ENCODE measurements at places on chromosomes 6 and 20.

DNA sequence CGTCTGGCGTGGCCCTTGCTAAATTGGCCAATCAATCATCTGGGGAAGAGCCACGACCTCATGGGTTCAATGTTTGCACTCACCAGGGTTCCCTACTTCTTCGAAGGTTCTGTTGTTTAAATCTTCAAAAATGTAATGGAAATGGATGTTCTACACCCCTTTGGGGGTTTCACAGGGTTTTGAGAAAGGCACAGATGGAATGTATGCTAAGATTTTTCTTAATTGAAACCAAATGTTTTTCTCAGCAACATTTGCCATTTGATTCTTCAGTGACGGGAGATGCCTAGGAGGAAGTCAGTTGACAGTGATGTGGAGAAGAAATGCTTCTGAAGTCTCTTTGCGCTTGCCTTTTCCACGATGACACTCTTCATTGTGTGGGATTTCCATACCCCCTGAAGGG is 312.3 kb downstream of the ESR1 start:
- DNase-seq = no peak

DNA sequence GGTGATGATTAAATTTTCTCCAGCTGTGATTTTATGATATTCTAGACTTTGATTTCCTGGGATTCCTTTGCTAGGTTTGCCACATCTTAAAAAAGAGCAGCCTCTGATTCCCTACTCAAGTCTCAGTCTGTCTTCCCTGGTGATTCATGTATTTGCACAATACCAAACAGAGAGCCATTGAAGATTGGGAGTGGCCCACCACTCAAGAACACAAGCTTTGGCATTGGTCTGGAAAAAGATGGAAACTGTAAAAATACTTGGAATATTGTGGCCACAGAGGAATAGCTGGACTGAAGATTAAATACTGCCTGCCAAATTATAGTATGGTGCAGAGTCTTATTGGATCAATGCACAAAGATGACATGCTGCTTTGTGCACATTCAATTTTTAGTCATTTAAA is 32.9 kb downstream of the PTCHD4 start:
- no peak for DNase-seq

- peak; percentile 41 for DNase-seq
Measured at GRCh38 chr20:13098720-13099355, 90.1 kb downstream of the SPTLC3 start.

- no peak for DNase-seq
Measured at GRCh38 chr20:17579369-17580039, 9.6 kb downstream of the DSTN start.

DNA sequence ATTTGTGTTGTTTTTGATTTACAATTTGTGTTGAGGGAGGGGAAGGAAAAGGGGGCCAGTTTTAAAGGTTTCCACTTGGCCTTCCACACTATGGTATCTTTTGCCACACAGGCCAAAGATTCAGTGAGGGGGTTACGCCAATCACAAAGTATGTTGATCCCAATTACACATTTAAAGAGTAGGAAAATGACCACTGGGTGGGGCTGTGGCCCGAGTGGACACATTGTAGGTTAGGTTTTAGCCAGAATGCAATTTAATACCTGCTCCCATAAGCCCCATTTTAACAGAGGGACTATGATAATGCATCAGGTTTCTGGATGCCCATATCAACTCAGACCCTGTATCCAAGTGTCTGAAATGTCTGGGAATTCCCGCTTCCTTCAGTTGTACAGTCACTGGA is 15.6 kb downstream of the VGLL2 start:
- no peak for DNase-seq

- DNase-seq = peak; percentile 35
Measured at GRCh38 chr6:93468291-93468690, 48.9 kb upstream of the EPHA7 start.

GRCh38 chr6:53394704-53395103 is 46.0 kb upstream of the ELOVL5 start:
- DNase-seq = no peak

DNA sequence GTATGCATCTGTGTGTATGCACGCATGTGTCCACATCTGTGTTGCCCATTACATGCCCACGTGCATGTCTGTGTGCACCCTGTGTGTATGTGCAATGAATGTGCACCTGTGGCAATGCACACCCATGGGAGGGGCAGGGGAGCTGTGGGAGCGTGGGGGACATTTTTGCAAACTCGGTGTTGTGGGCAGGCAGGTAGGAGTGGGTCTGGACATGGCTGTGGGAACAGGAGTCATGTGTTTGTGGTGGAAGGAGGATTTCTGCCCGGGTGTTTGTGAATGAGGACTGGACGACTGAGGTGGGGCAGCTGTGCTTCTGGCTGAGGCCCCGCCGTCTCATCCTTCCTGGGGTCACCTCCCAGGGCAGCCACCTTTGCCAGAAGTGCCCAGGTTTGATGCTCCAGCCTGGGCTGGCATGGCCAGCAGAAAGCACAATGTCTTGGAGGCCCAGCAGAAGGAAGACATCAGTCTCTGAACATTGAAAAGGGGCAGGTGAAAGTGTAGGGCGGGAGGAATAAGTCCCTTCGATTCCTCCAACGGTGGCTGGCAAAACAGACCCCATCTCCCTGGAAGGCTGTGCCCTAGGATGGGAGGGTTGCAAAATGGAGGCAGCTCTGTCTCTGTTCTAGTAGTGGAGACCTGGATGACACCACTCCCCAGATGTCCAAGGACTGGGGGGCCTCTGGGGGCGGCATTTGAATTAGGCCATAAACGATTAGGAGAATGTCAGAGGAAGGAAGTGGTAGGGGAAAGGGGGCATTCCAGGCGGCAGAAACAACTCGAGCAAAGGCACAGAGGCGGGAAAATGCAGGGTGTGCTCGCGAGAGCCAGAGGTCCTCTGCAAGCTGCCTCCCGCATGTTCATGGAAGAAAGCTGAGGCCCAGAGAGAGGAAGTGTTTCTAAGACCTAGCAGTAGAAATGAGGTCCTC is 19.1 kb upstream of the ARMC12 start:
- peak; percentile 22 for DNase-seq

GRCh38 chr20:51934301-51935002 is 132.1 kb upstream of the SALL4 start:
- DNase-seq = no peak

DNA sequence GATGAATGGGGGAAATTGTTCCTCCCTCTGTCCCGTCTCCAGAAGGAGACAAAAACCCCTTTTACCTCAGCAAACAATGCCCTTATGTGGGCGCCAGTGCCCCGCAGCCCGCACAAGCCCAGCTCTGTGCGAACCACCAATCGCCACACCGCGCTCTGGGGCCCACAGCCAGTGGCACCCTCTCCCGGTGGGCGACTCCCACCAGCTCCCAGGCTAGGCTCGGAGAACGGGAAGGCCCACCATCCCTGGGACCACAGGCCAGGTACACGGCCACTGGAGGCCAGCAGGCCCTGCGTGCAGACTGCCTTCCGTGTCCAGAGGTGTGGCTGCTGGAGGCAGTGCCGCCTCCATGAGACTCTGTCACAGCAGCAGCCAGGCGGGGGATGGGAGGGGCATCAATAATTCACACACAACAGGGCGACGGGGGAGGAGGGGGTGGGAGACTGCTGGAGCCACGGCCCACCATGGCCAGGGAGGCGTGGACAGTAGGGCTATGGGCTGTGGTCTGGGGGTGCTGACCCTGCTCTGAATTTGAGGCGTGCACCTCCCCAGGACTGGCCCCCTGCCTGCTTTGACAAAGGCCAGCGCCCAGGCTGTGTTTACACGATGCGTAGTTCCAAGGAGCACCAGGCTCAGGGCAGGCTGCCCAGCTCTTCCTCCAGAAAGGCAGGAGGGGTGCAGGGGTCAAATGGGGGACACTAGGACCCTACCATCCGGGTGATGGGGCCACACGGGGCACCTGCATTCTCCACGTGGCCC is 105.7 kb downstream of the ASXL1 start:
- DNase-seq = no peak

GRCh38 chr6:35312807-35313206 is 15.2 kb downstream of the DEF6 start:
- no peak for DNase-seq

DNA sequence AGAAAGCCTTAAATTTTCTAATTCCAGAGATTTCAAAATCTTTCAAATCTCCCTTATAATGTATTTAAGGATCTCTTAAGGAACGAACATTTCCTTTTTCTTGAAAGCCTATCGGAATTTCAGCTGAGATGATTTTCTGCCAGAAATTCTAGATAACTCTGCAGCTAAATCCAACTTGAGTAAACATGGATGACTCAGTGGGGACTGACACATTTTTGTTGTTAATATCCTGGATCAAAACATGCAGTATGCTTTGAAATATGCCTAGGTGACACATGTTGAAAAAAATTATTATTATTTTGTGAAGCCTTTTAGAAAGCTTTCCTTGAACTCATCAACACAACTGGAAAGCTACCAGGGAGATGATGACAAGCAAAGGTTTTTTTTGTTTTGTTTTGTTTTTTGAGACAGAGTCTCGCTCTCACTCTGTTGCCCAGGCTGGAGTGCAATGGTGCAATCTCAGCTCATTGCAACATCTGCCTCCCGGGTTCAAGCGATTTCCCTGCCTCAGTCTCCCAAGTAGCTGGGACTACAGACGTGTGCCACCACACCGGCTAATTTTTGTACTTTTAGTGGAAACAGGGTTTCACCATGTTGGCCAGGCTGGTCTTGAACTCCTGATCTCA is 140.1 kb upstream of the SNX9 start:
- no peak for DNase-seq

DNA sequence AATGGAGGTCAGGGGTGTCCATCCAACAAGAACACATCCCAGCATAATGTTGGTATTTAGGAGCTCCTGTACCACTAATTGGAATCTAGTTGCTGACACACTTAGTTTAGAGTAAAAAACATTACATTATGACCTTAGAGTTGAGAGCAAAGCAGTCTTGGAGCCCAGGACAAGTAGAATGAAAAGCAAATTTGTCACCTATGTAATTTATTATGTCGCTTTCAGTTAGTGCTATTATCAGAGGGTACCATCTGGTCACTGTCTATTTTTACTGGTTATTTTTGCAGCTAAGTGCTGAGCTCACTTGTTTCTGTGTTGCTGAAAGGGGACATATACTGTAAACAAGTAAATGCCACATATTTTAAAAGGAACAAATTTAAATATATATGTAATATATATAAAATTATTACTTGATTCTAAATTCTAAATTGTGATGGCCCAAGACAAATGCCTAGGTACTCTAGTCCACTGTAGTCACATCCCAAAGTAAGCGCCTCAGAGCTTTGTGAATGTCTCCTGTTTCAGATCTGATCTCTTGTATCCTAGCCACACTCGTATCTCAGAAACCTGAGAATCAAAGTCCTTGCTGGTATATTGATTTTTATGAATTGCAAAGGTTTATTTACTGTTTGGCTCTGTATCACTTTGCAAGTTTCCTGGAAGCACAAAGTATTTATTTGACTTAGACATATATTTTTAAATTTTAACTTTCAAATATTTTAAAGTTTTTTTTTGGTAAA is 148.6 kb upstream of the MAN1A1 start:
- DNase-seq = no peak

DNA sequence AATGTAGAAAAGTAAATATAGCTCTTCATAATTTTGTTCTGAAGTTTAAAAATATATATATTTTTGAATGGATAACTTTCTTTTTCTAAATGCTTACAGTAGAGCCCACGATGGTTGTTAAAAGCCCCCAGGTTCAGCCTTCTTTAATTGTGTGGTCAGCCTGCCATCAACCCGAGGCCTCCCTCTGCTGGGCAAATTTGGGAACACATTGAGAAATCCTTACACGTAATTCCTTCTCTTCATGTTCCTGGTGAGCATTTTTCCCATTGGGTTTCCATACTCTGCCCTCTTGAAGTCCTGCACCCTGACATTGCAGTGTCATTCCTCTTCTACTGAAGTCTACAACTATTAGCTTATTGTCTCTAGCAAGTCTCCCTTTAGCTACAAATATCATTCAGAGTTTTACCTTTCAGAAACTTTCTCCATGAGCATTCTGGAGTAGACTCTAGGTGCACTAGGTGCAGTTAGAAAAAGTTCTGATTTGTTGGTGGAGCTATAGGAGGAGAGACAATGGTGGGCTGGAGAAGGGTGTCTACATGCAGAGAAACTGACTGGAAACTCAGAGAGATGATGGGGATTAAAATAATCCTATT is 40.6 kb downstream of the TRIM38 start:
- peak; percentile 73 for DNase-seq

- DNase-seq = no peak
Measured at GRCh38 chr6:44190715-44191114, 26.0 kb upstream of the MYMX start.

DNA sequence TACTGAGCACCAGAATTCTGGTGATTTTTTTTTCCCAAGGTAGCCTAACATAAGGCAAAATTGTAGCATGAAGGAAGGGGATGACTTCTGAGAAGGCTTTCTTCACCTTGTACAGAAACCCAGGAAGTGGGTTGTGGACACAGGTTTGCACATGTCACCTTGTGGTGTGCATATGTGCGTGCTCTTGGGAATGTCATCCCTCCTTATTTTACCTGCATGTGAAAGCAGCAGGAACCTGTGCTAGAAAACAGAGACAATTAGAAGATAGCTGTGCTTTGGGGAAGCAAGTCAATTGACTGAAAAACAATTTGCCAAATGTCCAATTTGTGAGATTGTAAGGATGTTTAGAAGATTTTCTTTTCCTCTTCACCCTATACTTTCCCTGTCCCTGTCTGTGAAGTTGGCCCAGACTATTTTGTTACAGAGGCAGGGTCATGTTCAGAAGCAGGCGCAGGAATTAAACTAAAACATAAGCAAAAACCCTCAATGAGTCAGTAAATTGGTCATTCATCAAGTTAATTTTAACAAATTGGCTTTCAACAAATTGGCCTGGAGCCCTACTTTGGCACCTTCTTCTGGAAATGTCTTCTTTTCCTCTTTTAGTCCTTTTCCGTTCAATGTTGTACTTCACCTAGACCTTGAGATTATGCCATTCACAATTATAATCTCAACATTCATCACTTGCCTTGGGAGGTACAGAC is 261.2 kb downstream of the ADGB start:
- DNase-seq = no peak
